Activated naive CD4-positive, alpha-beta T cell (primary cell): ENCODE measurements at places on chromosomes 2 and 18.

- no peak for DNase-seq
Measured at GRCh38 chr2:103151046-103151445, 389.2 kb downstream of the TMEM182 start.

GRCh38 chr2:67322353-67323001 lies 74.7 kb upstream of the ETAA1 start:
- no peak for DNase-seq

- no peak for DNase-seq
Measured at GRCh38 chr2:11027195-11027594, 115.5 kb downstream of the KCNF1 start.

DNA sequence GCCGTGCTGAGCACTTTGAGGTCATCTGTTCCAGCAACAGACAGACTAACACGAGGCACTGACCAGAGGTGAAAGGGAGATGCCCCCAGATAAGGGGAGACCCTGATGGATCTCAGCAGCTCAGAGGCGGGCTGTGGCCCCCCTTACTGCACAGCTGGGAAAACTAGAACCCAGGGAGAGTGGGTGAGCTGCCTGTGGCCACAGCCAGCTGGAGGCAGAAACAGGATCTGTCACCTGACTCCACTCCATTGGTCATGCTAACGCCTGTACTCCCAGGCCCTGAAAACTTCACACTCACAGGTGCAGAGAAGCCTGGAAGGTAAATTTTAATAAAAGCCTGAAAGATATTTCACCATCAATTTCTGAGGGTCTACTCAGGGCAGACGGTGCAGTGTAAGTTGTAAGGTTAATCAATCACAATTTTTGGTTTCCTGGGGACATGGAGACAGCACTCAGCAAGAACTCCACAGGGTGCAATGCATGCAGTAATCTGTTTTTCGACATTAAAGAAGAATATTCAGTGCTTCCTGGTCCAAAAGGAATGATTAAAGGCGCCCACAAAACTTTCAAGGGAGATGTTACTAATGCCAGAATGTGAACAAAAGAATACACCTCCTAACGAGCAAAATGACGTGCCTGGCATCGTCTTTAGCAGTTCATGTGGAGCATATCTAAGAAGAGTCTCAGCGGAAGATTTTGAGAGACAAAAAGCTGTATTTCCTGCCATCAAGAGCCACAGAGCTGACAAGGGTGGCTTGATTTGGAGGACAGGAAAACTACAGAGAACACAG lies 173.4 kb downstream of the EIPR1 start:
- no peak for DNase-seq

GRCh38 chr18:9735238-9735637 lies 27.1 kb downstream of the RAB31 start:
- no peak for DNase-seq

- no peak for DNase-seq
Measured at GRCh38 chr2:143262389-143262788, 133.2 kb downstream of the ARHGAP15 start.

GRCh38 chr2:40123746-40124145 lies 328.1 kb downstream of the SLC8A1 start:
- no peak for DNase-seq

DNA sequence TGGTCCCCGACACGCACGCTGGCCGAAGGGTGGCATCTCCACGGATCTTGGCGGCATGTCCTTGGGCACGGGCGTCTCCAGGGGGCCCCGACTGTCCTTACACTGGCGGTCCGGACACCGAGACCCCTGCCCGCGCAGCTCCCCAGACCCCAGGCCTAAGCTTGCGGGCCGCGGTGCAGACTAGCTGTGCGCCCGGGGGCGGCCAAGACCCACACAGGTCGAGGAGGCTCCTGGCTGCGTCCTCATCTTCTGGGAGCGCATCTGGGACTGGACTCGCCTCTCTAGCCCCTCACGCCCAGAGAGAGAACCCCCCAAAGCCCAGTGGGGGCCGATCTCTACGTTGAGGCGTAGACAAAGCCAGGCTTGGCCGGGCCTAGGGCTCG lies 475 bp upstream of the TWIST2 start:
- no peak for DNase-seq

DNA sequence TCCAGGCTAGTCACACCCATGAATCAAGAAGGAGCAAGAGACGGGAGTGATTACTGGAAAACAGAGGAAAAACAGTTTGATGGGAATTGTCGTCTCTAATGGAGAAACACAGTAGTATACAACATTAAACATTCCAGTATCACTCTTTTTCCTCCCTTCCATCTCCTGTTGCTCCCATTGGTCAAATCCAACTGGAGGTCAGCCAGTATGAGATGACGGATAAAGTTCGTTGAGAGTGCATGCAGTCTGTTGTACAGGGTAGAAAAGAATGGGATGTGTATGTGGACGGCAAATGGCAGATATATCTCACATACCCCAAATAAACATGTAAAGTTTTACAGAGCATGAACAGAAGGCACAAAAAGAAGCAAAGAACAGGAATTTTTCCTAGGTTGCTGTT lies 221.9 kb upstream of the TNP1 start:
- no peak for DNase-seq

DNA sequence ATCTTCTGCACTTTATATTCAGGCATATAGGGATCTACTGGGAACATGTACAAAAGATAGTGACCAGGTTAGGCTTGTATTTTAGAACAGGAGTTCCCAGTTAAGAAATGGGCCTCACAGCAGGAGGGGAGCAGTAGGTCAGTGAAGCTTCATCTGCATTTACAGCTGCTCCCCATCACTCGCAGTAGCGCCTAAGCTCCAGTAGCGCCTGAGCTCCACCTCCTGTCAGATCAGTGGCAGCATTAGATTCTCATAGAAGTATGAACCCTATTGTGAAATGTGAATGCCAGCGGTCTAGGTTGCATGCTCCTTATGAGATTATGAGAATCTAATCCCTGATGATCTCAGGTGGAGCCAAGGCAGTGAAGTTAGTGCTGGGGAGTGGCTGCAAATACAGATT lies 224.4 kb upstream of the CYRIA start:
- no peak for DNase-seq

- no peak for DNase-seq
Measured at GRCh38 chr18:42781298-42781815, 334.1 kb downstream of the RIT2 start.

- no peak for DNase-seq
Measured at GRCh38 chr2:134671513-134671912, 47.3 kb downstream of the TMEM163 start.

DNA sequence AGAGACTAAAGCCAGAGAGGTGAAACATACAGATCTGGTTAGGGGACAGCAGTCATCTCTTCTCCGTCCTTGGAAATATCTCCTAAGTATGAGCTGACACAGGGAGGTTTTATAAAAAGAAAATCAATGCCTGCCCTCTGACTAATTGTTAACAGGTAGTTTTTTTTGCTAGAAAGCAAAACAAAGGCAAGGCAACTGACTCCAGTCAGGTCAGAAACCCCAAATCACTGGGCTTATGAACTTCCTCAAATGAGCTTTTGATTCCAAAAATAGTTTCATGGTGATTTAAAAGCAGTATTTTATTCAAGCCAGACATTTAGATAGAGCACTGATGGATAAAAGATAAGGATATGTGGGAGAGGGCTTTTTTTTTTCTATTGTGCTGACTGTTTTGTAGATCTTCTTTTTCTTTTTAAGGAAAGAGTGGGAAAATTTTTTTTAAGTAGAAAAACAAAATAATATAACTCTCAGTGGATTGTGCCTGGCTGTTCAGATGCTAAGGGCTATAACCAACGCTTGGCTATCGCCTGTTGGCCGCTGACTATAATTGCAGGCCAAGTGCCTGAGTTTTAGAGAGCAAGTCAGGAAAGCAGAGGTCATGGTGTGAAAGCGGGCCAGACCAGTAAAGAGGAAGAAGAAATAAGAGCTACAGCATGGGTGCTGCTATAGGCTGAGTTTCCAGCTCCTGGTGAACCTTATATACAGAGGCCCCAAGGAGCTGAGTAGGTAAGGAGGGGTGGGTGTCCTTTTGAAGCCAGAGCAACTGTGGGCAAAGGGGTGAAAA lies 44.9 kb downstream of the MRPL35 start:
- DNase-seq = no peak

- no peak for DNase-seq
Measured at GRCh38 chr18:2706903-2707302, 51.4 kb downstream of the SMCHD1 start.

DNA sequence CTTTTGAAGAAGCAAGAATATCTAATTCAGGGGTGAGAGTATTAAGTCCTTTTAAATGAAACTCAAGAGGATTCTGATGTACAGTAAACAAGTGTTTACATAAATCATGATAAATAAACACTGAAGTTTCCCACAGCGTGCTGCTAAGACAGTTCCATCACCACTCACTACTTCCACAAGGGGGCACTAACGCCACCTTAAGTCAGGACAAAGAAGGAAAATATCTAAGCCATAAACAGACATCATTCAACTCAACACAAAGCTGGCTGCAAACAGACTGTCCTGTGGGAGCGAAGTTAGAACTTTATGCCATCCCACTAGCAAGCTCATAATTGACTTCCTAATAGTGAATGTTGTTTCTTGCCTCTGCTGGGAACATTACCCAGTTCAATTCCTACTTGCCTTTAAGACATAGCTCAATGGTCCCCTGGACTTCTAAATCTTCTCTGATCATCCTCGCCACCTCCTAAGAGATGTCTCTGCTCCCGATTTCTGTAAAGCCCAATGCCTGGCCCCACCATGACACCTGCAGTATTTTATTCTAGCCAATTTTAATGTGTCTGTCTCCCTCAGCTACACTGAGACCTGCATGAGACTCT lies 36.5 kb downstream of the MRPL44 start:
- DNase-seq = peak; percentile 26

DNA sequence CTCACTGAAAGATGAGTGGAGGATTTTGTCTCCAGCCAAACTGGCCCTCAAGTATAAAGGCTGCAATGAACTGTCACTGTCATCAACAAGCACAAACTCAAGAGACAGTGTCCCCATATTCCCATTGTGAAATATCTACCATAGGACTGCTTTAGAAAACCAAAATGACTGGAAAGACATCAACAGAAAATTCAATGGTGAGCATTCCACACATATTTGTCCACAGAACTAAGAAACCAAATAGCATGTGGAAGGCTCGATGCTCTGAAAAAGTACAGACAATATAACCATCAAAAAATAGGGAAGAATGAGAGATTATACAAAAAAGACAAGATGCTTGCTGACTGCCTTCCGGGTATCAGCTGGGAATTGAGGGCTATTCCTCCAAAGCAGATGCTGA lies 37.6 kb downstream of the TGFBRAP1 start:
- no peak for DNase-seq

DNA sequence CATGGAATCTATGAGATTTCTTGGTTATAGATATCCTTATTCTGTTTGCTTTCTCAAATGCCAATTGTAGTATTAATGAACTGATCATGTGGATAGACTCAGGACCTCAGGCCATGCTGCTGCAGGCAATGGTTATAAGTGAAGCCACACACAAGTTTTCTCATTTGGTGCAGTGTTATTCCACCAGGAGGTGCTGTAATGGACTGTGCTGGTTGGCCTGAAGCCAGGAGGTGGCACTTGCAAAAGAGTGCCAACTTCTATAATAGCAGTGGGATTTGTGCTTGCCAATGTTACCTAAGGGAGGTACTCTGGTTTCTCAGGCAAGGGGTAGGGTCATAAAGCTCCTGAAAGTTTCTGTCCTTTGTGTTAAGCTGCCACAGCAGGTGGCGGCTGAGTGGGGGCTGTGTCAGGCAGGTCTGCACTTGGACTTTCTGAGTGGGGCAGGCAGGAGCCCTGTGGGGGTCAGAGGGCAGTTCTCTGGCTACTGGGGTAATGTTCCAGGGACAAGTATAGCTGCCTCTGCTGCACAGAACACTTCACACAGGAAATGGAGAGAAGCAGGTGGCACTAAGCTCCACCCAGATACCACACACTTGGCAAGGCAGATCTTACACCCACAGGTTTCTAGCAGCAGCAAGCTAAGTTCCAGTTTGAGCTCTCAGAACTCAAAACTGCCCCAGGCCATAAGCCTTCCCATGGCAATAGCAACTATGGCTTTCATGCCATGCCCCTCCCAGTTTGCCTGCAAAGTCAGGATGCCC lies 352.6 kb upstream of the CWC22 start:
- no peak for DNase-seq

GRCh38 chr2:18520451-18521425 lies 39.7 kb downstream of the RDH14 start:
- DNase-seq = peak; percentile 61

DNA sequence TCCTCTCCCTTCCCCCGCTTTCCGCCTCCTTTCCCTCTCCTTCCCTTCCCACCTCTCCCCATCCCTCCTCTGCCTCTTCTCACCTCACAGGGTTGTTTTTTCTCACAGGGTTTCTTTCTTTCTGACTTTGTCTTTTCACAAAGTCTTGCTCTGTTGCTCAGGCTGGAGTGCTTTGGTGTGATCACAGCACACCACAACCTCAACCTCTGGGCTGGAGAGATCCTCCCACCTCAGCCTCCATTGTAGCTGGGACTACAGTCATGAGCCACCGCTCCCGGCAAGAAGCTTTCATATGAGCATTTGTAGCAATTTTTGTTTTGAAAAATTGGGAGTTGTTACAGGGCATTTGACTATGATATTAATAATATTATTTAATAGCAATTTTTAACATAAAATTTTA lies 32.9 kb downstream of the ACSL3 start:
- DNase-seq = no peak

DNA sequence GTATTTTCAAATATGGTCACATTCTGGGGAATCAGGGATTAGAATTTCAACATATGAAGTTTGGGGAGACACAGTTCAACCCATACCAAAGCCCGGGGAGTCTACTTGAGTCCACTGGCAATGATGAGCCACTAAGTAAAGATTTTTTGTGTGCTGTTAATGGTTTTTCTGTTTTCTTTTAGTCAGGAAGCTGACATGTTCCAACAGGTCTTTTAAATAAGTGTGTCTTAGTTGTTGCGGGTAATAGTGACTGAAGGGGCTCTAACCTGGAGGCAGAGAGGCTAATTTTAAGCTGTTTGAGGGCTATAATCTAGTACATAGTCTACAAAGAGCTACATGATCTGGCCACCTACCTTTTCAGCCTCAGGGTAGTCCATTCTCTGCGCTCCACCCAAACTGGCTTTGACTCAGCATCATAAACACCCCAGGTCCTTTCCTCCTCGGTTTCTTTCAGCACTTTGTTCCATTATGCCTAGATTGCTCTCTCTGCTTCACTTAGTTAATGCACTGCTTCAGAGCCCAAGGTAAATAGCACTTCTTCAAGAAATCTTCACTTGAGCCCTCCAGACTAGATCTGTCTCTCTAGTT lies 17.6 kb upstream of the UBE2E3 start:
- DNase-seq = no peak

GRCh38 chr2:217074576-217075255 lies 214.9 kb upstream of the TNP1 start:
- DNase-seq = no peak

GRCh38 chr2:173651891-173652290 lies 297.2 kb downstream of the CDCA7 start:
- DNase-seq = no peak

- no peak for DNase-seq
Measured at GRCh38 chr18:67766930-67767329, 250.4 kb upstream of the DSEL start.

GRCh38 chr2:219247678-219248642 lies 2.7 kb downstream of the STK16 start:
- DNase-seq = peak; percentile 26
